ENCODE measurements at places on chromosomes 5 and 9.

- DNase-seq: no peak
Observed at GRCh38 chr9:121909111-121909510, 184.0 kb downstream of the TTLL11 start.

DNA sequence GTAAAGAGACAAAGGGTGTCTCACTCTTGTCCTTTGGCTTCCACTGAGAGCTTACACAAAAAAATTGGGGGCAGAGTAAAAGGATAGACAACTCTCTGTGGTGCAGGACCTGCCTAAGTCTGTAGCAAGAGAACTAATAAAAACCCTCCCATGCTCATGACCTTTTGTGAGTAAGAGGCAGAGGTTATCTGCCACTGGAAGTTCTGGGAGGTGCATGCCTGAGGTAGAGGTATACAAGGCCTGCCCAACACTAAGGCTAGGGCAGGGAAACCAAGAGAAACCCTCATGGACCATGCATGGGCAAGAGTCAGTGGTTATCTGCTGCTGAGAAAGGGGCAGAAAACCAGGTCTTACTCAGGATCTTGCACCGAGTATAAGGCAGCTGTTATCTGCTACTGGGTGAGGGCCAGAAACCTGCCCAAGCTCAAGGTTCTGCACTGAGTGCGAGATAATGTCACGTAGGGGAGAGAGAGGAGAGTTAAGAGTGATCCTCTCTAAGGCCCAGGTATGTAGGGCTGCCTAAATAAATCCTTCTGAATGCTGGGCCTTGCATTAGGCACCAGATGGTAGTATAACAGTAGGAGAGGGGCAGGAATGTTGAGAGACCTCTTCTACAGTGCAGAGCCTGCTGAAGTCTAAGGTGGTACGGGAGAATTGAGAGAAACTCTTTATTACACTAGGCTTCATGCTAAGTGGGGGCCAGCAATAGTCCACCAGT is 143.4 kb downstream of the MACROH2A1 start:
- no peak for DNase-seq

- DNase-seq: no peak
Observed at GRCh38 chr5:14687023-14687665, 22.6 kb downstream of the OTULIN start.

- no peak for DNase-seq
Observed at GRCh38 chr5:128842241-128842640, 123.0 kb upstream of the SLC27A6 start.

All from natural killer cell treated with Interleukin-12 subunit alpha and Interleukin-12 subunit beta and Interleukin-15 and Interleukin-18, amount 100 ng/mL, for 72 hours (primary cell).